G401 (cell line): ENCODE measurements at places on chromosomes 7 and 10. TPM values are rescaled to one million over a fixed set of nuclear protein-coding genes. Genes with fewer than 3 reads are reported as not detected.

DNA sequence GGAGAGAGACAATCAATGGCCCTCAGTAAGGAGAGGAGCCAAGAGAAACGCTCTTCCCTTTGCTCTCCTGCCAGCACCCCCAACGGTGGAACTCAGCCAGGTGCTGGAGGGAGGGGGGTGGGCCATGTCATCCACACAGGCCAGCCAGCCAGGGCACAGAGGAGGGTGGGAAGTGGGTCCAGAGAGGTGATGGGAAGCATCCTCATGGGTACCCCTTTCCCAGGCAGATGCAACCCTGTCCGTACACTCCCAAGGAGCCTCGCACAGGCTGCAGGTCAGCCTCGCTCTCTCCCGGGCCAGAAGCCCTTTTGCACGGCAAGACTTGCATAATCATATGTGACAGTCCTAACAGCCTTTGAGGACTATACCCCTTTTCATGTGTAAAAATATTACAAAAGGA is 142.0 kb upstream of the NAMPT start:
- DNase-seq, result no peak

GRCh38 chr10:4372601-4373000 is 453.4 kb upstream of the AKR1E2 start:
- DNase-seq, result no peak

GRCh38 chr7:11155883-11156282 is 182.2 kb downstream of the PHF14 start:
- DNase-seq, result no peak

- no peak for DNase-seq
Observed at GRCh38 chr7:19116121-19117090, 1.0 kb downstream of the TWIST1 start.

DNA sequence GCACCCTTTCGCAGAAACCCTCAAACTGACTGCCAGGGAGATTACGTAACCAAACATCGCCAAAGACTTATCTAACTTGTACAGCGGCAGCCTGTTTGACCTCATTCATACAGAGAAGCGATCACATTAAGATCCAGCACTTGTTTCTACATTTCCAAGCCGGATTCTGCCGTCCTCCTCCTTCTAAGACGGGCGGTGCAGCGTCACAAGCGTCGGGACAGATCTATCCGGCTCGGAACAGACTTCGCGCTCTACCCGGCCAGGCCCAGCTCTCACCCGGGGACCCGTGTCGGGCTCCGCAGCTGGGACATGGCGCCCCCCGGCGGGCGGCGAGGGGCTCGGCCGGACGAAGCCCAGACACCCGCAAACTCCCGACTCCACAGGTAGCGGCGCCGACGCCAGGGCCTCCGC is 373 bp downstream of the H2AZ2 start:
- DNase-seq, result peak; percentile 78

DNA sequence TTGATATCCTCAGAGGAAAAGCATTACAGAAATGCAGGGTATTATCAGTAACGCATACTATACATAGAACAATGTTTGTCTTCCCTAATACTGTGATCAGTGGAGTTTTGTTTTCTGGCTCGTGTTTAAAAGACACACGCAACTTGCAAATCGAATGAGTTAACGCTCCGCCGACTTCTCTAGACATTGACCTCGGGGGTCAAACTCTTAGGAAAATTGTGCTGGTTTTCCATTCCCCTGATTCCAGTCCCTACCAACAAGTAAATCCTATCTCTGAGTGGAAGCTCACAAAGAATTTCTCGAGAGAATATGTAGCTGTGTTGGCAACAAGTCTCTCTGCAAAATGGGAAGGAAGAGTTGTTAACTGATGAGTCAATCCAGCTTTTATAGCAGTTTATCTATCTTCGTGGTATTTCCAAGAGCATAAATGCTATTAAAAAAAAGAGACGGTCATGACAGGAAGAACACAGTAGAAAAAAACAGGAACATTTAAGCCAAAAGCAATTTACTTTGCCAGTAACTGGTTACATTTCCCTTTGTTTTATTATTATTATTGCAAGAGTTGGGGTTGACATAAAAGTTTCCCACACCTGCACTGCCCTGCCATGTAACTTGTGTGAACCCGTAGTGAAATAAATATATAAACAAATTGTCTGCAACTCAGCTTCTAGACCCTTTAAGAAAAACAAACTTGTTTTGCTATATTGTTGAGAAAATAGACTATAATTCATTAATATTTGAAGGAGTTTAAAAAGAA is 144.4 kb downstream of the ARID5B start:
- no peak for DNase-seq

DNA sequence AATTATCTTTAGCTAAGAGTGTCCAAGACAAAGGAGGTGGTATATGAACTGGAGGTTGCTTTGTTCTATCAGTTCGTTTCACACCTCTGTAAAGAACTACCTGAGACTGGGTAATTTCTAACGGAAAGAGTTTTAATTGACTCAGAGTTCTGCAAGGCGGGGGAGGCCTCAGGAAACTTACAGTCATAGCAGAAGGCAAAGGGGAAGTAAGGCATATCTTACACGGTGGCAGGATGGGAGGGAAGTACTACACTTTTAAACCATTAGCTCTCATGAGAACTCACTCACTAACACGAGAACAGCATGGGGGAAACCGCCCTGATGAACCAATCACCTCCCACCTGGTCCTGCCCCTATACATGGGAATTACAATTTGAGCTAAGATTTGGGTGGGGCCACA is 1202.3 kb upstream of the LRRTM3 start:
- no peak for DNase-seq

DNA sequence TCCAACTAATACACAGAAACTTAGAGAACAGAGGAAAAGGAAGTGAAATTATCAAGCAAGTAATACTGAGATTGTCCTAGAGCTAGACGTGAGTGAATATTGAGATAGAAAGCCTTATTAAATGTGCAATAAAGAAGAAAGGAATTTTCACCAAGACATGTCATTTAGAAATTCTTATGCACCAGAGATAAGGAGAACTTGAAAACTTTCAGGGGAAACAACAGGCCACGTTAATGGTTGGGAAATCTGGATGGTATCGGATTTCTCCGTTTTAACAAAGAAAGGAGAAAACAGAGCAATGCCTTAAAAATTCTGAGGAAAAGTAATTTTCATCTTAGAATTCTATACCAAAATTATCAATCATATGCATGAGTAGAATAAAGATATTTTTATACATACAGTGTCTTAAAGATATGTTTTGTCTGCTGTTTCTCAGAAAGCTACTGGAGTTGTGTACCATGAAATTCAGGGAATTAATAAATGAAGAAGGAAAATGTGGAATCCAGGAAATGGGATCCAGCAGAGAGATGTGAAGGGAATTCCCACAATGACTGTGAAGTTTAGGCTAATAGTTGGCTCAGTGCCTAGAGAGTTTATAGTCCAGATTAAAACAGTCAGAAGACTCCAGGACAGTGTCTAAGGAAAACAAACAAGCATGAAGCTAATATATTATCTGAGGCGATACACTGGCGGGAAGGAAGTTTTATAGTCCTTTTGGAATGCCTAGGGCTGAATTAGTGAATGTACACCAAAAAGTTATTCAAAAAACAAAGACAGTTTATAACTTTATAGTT is 159.5 kb downstream of the PPP1R9A start:
- no peak for DNase-seq

TMEM225B gene
- 0.12 TPM in 1 of 2 replicates, not detected in the other for total RNA-seq

UCN3 gene
- not detected in 2 replicates for total RNA-seq

SFTPA1 gene
- not detected in 2 replicates for total RNA-seq
